ENCODE measurements at places on chromosomes 3 and 15.
A peak's percentile ranks its signal among the peaks of the same experiment; 100 is the strongest.

- no peak for DNase-seq
Observed at GRCh38 chr3:49844464-49845183, 11.7 kb downstream of the TRAIP start.

DNA sequence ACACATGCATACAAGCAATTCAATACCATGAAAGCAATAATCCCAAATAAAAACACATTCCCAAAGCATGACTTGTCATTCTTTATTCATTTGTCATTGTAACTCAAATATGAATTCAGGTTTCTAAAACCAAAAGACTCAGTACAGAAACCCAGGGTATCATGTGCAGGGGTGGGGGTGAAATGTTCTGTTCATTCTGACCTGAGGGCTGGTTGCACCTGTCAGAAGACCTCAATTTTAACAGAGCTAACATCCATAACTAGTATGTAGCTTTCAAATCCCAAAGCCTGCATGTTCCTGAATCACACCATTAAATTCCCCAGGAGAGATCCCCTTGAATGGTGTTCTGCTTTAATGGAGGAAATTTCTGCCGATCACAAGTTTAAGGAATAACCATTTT lies 738.7 kb downstream of the MCTP2 start:
- DNase-seq: no peak

DNA sequence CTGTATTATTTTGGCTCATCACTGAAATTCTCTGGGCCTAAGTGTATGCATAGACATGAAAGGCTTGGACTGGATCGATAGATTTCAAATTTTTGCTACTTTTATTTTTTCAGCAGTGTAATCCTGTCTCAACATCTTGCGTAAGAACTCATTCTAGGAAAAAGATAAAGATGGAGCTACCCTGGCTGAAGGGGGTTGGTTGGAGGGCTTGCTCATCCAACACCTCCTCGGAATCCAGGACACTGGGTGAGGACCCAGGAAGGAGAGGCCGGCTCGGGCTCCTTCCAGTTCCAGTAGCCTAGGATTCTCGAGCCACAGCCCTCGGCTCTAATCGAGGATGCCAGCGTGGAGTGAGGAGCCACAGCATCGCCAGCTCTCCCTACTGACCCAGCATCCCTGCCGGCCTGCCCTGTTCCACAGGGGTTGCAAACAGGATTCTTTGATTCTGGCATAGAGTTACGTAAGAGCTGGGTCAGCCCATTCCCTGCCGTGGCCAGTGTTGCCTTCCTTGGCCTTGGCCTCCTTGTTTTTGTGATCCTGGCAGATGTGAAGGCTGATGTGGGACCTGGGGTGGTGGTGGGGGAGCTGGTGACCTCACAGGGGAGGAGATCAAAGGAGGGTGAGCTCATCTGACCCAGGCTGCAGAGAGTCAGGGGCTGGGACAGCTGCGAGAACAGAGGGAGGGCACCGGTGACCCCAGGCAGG lies 149.5 kb downstream of the ALDH1A2 start:
- no peak for DNase-seq

DNA sequence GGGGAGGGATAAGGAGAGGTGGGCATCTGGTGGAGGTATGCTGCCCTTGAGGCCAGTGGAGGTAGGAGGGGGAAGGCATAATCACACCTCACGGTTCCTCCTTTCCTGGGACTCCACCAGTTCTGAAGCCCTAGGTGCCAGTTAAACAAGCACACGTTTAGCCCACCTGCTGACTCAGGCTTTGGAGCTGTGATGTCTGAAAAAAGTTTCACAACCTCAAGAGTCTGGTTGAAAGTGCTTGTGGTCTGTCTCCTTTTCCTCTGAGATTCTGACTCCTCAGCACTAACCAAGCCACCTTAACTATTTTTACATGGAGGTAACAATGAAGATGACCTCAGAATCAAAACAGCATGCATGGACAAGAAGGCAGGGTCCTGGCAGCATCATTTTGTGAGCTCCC lies 23.0 kb downstream of the HPS3 start:
- DNase-seq: peak; percentile 66

- no peak for DNase-seq
Observed at GRCh38 chr3:193897731-193898180, 238.2 kb upstream of the HES1 start.

GRCh38 chr15:92020207-92020606 lies 166.7 kb downstream of the SLCO3A1 start:
- DNase-seq: no peak

GRCh38 chr3:85760342-85760741 lies 801.6 kb downstream of the CADM2 start:
- no peak for DNase-seq

DNA sequence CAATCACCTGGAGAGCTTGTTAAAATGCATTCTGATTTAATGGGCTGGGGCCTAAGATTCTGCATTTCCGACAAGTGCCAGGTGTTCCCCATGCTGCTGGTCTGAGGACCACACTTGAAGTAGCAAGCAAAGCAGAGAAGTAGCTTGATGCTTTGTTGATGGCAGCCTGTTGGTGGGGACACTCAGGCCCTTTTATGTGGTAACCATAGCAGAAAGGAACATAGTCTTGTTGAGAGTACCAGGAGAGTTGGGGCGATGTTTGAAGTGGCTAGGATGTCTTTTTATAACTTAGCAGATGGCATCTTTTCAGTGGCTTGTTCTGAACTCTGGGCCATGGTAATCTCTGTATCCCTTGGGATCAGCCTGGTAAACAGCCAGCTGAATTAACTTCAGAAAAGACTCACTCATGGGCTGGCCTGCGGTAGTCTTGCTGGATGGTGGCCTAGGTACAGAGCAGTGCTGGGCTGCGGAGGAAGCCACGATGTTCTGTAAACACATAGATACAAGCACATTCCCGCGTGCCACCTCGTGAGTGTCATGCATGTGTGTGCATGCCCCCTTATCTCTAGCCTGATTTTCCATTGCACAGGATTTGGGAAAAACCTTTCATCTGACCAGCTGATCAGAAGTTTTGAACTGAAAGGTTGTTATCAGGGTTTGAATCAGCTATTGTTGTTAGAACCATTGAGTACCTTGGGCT lies 292.4 kb upstream of the LRRFIP2 start:
- DNase-seq: no peak

DNA sequence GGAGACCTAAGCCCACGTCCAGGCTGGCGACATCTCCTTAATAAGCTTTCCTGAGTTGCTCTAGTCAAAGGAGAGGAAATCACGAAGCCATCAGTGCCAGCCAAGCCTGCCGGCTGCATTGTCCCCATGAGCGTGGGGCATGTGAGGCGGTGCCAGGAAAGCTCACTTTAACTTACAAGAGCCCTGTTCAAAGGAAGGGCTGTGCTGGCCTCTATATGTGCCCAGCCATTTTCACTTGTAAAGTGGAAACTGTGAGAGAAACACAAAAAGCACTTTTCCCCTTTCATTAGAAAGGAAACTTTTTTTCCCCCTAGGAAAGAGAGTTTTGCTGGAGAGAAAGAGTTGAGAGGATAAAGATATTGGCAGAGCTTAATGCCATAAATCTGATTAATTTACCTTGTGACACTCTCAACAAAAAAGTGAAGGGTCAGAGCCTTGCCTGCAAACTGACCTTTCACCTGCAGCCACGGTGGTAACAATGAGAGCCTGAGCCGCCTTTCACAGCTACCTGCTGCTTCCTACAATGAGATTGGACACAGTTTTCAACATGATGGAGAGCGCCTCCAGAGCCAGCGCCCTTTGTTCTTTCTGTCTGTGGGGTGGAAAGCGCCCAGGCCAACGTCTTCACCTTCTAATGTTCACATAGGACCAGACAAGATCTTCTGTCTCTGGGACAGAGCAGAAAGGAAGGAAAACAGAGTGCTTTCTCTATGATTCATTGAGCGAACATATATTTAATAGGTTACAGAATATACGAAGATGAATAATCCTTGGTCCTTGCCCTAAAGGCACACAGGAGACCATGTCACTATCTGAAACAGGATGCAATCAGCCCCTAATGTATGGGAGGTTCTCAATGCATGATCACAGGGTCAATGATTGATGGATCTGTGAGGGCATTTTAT lies 233.1 kb upstream of the HES1 start:
- DNase-seq: no peak

DNA sequence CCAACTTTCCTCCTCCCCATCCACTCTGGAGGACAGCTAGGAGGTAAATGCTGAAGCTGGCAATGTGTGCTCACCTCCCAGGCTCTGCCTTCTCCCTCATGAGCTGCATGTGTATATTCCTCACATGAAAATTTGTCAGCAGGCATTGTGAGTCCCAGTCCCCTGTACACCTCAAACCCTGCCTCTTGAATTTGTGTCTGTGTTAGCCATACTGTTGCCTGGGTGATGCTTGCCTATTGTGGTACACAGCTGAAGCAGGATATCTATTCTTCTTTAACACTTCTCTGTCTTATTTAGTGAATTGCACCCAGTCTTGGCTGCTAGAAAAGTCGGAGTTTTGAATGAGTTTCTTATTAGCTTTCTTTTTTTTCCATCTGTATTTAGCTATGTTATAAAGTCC lies 586.0 kb upstream of the TGFBR2 start:
- no peak for DNase-seq

DNA sequence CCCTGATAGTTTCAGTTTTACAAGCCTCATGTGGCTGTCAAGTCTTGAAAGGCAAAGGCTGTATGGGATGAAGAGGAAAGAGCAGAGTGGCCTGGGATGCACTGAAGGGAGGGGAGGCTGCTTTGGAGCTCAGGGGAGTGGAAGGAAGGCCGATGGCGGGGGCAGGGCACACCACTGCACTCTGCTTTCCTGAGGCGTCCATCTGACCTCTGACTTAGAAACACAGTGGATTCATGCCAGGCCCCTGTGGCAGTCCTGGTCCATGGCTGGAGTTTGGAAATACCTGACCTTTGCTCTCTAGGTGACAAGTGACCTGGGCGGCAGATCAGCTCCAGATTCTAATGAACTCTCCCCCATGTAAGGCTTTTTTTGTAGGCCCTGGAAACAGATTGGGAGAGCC lies 19.0 kb downstream of the FAH start:
- DNase-seq: no peak

All from AG10803 (cell line).